ENCODE measurements at places on chromosomes 7 and 10.

GRCh38 chr7:130899638-130900401, 165.8 kb upstream of the KLF14 start:
- DNase-seq = no peak

- DNase-seq = no peak
These were observed 783.8 kb downstream of the SORCS1 start for GRCh38 chr10:106380706-106381105.

DNA sequence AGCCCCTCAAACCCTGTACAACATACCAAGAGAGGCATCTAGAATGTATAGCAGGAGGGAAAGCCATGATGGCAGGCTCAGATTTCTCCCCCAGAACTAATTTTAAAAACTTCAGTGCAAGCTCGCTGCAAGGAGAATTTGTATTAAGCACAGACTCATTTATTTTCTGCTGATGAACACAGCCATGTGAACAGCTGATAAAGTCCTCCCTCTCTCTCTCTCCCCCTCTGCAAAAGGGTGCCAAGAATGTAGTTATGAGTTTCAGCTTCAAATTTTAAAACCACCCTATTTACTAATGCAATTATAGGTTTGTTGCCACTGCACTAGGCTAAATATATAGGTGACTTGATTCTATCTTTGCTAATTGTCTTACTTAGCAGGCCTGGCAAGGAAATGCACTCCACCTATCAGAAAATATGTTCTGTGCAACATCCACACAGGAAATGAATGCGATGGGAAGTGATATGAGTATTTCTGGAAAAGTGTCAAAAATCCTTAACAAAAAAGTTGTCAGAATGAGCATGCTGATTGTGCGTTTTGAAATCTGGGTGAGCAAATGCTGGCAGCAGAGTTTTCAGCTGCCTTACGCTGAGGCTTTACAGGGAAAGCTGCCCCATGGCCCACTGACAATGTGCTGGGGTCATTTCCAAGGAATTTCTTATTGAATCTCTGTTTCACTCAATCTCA, 43.4 kb upstream of the GHITM start:
- no peak for DNase-seq

DNA sequence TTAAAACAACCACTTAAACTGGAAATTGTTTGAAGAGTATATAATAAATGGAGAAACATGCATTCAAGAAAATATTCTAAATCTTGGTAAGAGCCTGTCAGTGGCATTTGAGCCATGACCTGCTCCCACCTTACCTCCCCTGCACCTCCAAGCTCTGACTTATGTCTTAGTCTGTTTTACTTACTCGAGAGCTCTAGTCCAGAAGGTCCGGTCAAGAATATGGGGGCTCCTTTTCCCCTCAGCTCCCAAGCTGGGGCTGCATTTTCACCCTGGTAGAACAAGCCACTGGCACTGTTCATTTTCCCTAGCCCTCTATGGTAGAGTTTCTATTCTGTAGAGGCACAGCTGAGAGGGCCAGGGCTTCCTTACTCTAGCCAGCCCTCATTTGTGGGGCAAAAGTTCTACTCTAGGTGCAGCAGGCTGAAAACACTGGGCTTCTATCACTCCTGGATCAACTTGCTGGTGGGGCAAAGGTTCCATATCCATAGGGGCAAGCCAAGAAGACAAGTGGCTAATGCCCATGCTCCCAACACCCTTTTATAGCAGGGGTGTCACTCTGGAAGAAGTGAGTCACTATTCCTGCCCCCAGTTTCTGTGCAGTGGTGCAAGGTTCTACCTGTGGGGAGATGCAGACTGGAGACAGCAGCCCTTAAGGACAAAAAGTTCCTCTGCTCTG, 40.6 kb downstream of the ZNF438 start:
- DNase-seq = no peak

DNA sequence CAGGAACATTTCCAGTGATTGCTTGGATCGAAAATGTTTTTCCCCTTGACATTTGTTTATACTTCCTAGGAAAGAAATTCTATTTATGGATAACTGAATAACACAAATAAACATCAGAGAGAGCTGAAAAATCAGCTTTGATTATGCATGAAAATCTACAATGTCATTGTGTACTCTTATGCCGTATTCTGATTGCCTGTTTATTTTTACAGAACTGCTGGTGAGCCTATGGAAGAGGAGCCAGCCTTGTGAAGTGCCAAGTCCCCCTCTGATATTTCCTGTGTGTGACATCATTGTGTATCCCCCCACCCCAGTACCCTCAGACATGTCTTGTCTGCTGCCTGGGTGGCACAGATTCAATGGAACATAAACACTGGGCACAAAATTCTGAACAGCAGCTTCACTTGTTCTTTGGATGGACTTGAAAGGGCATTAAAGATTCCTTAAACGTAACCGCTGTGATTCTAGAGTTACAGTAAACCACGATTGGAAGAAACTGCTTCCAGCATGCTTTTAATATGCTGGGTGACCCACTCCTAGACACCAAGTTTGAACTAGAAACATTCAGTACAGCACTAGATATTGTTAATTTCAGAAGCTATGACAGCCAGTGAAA, 121.5 kb downstream of the TWIST1 start:
- DNase-seq = no peak

- DNase-seq = no peak
These were observed 315.3 kb downstream of the CXCL12 start for GRCh38 chr10:44069573-44069972.

DNA sequence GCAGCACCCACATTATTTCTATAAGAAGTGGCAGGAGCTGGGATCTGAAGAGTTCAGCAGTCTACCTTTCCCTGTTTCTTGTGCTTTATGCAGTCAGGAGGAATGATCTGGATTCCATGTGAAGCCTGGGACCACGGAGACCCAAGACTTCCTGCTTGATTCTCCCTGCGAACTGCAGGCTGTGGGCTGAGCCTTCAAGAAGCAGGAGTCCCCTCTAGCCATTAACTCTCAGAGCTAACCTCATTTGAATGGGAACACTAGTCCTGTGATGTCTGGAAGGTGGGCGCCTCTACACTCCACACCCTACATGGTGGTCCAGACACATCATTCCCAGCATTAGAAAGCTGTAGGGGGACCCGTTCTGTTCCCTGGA, 874 bp upstream of the RBP3 start:
- DNase-seq = no peak

DNA sequence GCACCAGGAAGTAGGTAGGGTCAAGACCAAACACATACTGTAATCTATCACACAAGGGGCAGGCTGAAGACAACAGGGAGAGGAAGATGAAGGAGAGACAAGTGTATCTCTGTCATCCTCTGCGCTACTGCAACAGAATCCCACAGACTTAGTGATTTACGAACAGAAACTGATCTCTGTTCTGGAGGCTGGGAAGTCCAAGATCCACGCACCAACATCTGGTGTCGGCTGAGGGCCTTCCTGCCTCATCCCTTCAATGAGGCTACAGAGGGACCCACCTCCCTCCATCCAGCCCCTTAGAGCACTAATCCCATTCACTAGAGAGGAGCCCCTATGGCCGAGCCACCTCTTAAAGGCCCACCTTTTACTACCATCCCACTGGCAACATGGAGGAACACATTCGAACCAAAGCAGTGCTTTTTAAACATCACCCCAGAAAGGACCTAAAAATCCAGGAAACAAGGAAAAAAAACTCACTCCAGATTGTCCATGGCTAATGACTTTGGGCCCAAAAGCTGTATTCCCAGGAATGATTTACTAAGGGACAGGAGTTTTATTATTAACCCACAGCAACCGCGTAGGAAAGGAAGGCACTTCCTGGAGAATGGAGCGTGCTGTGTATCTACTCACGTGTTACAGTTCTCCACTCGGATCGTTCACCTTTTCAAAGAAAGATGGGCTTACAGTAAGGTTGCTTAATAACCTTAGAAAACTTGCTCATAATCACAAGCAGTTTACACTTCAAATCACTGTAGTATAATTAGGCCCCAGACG, 4.2 kb downstream of the BNIP3 start:
- DNase-seq = no peak

GRCh38 chr7:68622500-68622899, 975.8 kb upstream of the AUTS2 start:
- no peak for DNase-seq

- DNase-seq = no peak
These were observed 452.0 kb downstream of the ARL4A start for GRCh38 chr7:13139436-13139835.

GRCh38 chr10:8050556-8051108, 3.9 kb upstream of the GATA3 start:
- DNase-seq = no peak

DNA sequence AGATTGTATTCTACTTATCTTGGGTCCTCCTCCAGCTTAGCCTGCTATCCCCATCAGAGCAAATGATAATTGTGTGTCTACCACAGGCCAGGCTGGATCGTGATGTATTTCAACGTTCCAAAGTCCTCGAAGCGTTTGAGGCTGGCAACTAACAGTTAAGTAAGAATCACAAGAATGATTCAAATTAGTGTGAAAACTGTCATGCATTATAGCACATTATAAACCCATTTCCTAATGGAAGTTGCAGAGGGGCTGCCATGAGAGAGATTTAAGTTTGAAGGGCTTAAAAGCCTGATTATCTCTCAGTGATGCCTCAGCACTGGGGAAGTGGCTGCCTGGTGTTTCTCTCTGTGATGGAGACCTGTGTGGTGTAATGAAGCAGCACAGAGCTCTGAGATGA, 119.1 kb downstream of the FRMD4A start:
- DNase-seq = no peak

DNA sequence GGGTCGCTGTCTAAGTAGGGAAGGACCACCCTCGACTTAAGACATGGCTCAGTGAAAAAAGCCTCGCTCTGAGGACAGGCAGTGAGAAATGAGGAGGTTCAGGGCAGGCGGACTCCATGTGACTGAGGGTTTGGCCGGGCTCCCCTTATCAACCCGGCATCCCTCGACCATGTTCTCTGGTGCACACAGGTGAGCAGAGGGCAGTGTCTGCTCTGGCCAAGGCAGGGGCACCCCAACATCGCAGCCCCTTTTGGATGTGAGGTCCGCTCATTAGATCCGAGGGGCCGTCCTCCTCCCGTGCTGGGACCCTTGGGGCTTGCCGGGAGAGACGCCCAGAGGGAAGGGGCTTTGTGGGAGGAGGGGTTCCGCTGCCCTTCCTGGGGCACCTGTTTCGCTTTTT, 475.1 kb downstream of the DNAJB6 start:
- DNase-seq = no peak

GRCh38 chr7:2031451-2031845, 201.3 kb downstream of the MAD1L1 start:
- DNase-seq = no peak

GRCh38 chr7:94897541-94897940, 9.9 kb upstream of the PPP1R9A start:
- DNase-seq = no peak

DNA sequence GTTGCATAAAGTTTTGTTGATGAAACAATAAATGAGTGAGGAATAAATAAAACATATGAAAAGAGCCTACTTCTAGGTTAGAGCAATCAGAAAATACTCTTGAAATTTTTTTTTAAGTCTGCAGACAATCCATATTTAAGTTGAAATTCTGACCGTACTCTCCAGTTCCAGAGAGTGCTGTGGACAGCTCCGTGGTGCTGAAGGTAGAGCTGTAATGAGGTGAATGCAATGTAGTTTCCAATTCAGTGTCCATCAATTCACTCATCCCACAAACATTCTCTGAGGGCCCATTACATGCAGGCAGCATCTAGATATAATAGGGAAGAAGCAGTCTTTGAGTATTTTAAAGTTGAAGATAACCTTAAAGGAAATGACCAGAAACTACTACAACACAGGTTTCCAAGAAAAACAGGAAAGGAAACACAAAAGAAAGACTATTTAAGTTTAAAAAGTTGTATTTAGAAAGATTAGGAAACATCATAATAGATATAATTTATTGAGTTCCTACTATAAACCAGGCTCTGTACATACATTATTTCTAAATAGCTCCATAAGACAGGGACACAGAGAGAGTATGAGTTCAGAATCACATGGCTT, 44.0 kb upstream of the CRTAC1 start:
- DNase-seq = no peak

DNA sequence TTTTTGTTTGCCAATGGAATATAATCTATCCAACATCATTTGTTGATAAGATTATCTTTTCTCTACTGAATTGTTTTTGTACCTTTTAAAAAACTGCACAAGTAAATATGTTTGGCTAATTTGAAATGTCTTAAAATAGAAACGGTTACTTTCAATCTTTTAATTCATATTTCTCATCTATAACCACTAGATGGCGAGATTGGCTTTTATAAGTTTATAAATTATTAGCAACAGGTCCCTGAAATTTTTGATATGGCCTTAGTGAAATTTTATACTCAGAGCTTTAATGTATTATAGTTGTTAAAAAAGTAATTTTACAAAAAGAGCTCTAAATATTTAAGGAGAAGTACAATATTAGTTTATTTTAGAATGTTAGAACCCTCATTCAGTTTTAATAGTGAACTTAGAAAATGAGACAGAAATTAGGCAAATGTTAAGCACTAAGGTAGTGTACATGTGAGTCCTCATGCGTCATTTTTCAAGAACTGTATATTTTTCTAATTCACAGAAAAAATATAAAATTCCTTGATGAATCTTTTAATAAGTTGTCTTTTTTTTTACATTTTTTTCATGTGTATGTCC, 592.5 kb downstream of the ARL4A start:
- no peak for DNase-seq

GRCh38 chr7:6160191-6160623, 112.2 kb downstream of the CYTH3 start:
- DNase-seq = no peak

DNA sequence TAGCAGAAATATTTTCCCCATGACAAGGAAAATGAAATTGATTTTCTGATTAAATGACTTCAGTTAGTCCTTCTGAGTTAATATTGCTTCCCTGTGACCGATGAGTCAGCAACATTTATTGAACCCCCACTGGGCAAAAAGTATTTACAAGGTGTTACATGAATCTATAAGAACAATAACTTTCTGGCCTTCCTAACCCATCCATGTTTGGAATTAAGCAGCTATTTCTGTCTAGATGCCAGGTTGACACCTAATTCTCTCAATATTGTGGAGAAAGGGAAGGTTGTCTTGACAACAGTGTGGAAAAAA, 112.9 kb upstream of the JAZF1 start:
- DNase-seq = no peak

DNA sequence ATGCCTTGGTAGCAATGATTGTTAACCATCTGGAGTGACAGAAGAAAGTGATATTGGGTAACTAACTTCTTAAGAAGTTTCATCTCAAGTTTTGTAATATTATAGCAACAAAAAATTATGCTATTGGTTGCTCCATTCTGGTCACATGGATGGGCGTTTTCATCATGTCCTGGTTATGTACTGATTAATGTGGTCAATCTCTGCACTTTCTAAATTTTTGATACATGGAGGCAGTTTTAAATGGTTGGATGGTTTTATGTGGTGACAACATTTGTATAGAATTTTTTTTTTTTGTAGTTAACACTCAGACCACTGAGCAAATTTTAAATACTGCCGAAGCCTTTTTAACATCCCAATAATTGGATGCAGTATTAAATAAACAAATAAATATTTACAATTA, 55.2 kb upstream of the CCAR1 start:
- DNase-seq = no peak

- no peak for DNase-seq
These were observed 496.0 kb upstream of the POM121L12 start for GRCh38 chr7:52539414-52539813.

GRCh38 chr7:99628471-99629465, 12.0 kb downstream of the ZSCAN25 start:
- no peak for DNase-seq
